Activated T-cell treated with anti-CD3 and anti-CD28 coated beads, Interleukin-2, amount 50 U/mL, for 72 hours (primary cell): ENCODE measurements at places on chromosomes 2 and 18. TPM values are rescaled to one million over a fixed set of nuclear protein-coding genes. Genes with fewer than 3 reads are reported as not detected.

DNA sequence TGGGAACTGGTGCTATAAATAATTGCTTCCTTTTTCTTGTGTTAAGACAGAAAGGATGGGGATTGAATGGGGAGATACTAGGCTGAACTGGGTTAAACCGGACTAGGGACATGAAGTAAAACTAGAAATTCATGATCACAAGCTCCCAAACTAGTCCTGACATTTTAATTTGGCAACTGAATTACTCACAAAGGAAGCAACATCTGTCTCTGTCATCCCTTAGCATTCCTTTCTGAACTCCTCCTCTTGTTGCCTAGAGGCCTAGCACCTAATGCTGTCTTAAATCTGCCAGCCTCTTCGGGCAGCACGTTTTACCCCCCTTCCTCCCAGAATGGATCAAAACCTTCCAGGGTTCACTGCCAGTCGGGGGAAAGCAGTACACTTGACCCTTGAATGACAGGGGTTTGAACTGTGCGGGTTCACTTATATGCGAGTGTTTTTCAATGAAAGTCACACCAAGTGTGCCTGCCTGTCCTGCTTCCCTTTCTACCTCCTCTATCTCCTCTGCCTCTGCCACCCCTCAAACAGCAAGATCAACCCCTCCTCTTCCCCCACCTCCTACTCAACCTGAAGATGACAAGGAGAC, 8.2 kb downstream of the KCTD1 start:
- no peak for DNase-seq

- DNase-seq, result no peak
Observed at GRCh38 chr2:81528852-81529480, 1224.4 kb upstream of the LRRTM1 start.

- DNase-seq, result no peak
Observed at GRCh38 chr2:240310645-240311044, 124.8 kb upstream of the GPC1 start.

DNA sequence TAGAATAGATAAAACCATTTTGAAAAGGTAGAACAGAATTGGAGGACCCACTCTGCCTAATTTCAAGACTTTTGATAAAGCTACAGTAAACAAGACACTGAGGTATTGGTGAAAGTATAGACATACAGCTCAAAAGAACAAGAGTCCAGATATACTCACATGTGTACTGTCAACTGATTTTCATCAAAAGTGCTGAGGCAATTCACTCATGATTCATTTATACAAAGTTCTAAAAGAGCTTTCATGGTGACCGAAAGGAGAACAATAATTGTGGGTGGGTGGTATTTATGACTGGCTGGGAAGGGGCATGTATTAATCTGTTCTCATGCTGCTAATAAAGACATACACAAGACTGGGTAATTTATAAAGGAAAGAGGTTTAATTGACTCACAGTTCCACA, 7.3 kb downstream of the MAP4K3 start:
- no peak for DNase-seq

The KCNG2 gene
- total RNA-seq, result not detected

The UGT1A1 gene
- not detected for total RNA-seq
